ENCODE measurements at places on chromosomes 1 and 21.

DNA sequence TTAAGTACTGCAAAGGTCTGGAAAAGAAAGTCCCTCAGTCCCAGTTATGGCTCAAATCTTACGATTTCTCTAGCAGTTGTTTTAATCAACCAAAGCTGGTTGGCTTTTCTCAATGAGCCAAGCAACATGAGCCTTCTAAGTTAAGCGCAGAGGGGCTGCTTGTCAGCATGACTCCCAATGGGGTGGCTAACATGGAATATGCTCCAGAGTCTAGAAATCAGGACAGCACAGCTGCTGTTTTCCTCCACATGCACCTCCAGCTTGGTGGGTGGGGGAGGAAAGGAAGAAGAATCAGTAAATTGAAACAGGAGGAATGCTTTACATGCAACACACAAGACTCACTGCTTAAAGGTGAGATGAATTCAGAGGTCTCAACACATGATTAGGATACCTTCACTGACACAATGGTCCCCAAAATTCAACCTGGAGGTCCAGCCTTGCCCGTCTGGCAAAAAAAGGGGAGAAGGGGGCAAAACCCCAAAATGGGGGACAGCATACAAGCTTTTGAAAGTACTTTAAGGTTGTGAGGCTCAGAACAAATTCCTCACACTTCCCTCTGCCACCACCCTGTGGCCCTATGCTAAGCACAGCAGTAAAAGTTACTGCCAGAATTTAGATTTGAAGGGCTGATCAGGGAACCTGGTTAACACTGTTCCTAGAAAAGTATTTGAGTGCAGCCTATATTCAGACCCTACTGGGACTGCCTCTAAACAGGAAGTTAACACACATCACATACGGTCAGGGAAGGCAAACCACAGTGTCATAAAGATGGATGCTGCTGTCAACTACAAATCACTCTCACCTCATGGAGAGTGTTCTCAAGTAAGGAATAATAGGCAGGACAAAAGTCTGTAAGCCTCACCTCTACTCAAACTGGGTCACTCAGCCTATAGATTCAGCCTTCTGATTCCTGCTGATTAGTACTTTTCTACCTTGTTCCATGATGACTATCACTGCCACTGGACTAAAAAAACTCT lies 2.6 kb downstream of the GATAD2B start:
- DNase-seq = no peak

DNA sequence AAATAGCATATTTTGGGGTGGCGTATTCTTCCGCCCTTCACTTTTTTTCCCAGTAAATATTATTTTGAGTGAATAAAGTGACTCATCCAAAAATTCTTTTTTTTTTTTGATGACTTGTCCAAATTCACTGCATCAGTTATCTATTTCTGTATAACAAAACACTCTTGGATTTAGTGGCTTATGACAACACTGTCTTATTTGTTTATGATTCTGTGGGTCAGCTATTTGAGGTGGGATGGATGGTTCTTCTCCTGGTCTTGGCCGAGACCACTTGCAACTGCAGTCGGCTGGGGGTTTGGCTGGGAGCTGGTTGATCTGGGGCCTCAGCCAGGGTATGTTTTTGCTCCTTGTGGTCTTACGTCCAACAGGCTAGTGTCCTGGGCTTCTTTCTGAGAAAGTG lies 39.9 kb upstream of the SRSF10 start:
- DNase-seq = no peak

GRCh38 chr1:212415107-212415841 lies 588 bp upstream of the PACC1 start:
- no peak for DNase-seq

- no peak for DNase-seq
Observed at GRCh38 chr1:224881762-224882211, 47.7 kb upstream of the DNAH14 start.

- DNase-seq = no peak
Observed at GRCh38 chr1:182389619-182390047, 2.0 kb downstream of the GLUL start.

DNA sequence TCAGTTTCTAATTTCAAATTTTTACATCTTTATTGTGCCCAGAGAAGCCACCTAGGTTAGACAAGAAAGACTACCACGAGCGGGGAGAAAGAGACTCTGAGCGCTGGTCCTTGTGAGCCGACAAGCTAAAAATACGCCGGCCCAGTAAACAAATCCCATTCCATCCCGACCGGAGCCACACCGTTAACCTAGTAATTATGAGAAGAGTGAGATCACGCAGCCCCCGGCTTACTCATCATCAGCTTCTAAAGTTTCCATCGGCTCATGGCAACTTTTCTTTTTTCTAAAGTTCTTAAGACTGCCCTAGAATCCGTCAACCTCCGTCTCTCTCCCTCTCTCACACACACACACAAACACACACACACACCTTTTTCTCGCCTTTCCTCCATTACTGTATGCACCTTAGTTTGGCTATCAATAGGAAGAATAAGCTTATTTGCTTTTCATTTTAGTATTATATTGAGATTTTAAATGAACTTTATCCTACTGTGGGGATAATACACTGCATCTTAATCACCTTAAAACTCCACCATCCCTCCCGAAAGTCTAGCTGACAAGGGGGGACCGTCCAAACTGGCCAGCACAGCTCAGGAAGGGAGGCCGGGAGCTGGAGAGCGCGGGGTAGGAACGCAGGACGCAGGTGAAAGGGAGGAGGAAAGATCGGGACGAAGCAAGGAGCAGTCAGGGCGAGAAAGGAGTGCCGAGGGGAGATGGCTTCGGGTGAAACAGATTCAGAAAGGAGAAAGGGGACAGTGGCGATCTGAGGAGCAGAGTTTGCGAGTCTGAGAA lies 728 bp downstream of the OTUD7B start:
- DNase-seq = no peak

DNA sequence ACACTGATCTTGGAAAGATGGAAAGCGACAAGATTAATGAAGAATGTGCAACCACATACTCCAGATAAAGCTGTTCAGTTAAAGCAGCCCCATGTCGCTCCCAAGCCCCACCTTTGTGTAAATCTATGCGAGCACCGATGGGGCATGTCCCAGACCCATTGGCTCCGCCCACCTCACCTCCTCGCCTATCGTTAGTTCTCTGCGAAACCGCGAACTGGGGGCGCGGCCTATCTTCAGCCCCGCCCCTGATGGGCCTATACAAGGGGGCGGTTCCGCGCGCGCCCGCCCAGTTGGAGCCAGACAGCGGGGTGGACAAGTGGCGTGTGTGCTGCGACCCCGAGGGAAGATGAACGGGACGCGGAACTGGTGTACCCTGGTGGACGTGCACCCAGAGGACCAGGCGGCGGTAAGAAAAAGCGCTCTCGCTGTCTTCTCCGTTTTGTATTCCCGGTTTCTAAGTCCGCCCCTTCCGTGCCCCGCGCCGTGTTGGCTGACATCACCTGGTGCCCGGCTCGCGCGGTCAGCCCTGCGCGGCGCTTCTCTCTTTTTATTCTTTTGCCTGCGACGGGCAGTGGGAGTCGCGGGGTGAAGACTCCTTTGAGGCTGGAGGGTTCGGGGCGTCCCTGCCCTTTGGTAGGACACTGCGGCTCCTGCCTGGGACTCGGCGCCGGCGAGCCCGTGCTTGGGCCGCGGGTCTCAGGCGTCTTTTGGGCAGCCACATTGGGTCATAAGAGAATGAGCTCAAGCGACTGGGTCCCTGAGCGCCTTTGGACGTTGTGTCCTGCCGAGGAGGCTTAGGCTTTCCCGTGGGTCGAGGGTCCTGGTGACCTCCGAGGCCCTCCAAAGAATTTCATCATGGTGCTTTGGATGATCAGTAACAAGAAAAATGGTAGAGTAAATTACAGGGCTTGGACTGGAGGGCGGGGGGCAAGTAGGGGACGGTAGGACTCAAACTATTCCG lies at the start of gene TUFT1:
Gene TUFT1, plus strand, starts transcription at position 289 of the 961 bp plus-strand sequence. Its CDS starts 58 bp downstream, at position 347.
- DNase-seq = peak; percentile 97

- no peak for DNase-seq
Observed at GRCh38 chr1:161997152-161997551, 26.5 kb downstream of the OLFML2B start.

DNA sequence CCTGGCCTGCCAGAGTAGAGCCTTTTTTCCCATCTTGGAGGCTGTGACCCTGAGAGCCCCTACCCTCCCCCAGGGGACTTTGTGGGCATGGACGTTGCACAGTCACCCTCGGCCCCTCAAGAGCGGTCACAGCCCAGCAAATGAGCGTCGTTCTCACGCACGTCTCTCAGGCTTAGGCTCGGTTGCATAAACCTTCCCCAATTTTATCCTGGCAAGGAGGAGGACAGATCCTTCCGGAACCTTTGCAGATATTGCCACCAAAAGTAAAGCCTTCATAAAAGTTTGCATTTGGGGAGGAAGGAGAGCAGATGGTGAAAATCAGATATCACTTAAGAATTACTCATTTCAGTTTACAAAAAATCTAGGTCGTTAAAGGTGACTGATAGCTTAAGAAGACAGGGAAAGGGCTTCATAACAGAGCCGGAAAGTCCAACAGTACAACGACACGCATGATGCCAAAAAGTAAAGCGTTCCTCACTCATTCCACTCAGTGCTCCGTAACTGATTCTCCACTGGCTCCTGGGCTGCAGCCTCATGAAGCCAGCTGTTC lies 29.3 kb downstream of the PDE9A start:
- no peak for DNase-seq

GRCh38 chr1:183417772-183418491 lies at the start of gene NMNAT2:
TSS of gene NMNAT2 (minus strand) at chr1:183418380. CDS start at chr1:183418267, 113 bp downstream.
- no peak for DNase-seq

DNA sequence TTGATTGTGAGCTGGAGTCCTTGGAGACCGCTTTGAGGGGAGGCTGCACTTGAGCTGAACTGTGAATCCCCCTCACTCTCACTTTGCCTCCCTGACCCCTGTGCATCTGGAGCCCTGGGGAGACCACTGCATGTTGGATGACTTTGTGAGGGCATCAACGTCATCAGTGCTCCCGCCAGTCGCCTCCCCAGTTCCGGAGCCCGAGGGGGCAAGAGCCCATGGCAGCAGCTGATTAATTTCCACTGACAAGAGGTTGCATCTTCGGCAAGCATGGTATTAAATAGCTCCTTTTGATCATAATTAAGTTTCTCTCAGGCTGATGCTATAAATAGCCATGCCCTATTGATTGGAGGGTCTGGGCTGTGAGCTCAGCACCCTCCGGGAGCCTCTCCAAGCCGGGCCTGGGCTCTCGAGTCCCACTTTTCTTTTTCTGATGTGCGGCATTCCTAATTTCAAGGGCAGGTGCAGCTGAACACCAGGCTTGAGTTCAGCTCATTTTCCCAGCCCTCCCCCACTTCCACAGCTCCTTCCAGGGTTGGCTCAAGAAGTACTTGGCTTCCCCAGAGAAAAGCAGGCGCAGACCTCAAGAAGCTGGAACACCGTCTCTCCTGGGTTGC lies 33.2 kb downstream of the KCND3 start:
- no peak for DNase-seq

GRCh38 chr1:209880031-209880430 lies 52.3 kb downstream of the UTP25 start:
- DNase-seq = no peak

GRCh38 chr1:7847599-7847998 lies 5.3 kb downstream of the UTS2 start:
- no peak for DNase-seq

DNA sequence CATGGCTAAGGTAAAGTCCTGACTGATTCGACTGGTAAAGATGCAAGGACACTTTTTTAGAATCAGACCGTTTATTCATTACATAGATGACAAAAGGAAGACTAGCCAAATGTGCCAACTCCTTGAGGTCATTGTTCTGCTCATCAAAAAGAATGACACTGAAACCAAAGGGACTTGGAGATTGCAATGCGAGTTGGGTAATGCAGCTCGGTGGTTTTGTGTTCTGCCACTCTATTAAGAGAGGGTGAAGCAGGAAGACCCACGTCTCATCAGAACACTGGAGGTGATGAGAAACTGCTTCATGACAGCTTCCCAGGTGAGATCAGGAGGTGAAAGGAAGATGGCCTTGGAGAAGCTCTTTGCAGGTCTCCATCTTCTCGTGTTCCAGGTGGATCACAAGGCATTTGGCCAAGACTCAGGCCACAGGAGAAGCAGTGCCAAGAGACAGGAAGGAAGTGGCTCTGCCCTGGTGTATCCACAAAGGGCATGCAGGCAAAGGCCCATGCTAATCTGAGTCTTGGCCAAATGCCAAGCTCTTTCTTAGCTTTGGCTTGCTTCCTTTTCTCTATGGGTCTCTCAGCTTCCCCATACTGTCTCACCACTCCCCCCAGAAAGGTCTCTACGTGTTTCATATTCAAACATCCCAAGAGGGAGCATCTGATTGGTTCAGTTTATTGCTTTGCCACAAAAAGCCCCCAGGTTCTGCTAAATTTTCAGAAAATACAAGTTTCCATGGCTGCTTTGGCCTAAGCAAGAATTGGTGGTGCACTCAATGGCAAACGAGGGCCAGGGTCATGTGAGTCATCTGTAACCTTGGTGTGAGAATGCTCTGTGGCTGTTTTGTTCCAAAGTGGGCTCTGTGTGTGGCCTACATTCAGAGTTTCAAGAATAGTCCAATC lies 5.7 kb upstream of the CCT8 start:
- no peak for DNase-seq

GRCh38 chr1:45400049-45400448 lies 59.8 kb upstream of the MUTYH start:
- DNase-seq = no peak

DNA sequence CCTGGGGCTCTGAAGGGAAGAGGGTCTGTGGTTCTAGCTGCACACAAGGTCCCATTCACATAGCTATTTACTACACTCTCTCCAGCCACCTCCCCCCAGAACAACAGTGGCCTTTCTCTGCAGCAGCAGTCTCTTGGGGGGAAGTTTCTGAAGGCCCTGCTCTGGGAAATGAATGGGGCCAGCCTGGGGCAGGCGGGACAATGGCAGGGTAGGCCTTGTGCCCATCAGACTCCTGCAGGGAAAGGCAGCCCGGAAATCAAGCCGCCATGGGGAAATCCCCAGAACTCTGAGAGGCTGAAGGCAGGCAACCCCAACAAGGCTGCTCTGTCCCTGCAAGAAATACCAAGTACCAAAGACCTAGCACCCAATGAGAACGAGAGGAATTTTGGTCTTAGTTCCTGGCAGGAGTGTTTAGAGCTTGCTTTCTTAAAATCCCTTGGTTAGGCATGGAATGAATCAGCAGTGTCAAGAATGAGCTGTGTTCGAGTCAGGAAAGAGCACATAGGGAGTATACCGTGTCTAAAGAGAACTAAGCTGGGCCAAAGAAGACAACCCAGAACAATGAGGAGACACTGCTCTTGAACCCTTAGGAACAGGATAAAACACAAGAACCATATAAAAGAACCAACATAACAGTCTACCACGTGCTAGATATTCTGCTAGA lies 11.3 kb downstream of the ARHGEF11 start:
- no peak for DNase-seq

- DNase-seq = no peak
Observed at GRCh38 chr1:92599184-92599583, 112.5 kb upstream of the GFI1 start.

- DNase-seq = no peak
Observed at GRCh38 chr1:242025681-242026080, 26.8 kb upstream of the MAP1LC3C start.
